NCI-H187 treated with DMSO at 0.1 percent for 48 hours (cell line): ENCODE measurements at places on chromosomes 4 and X.

DNA sequence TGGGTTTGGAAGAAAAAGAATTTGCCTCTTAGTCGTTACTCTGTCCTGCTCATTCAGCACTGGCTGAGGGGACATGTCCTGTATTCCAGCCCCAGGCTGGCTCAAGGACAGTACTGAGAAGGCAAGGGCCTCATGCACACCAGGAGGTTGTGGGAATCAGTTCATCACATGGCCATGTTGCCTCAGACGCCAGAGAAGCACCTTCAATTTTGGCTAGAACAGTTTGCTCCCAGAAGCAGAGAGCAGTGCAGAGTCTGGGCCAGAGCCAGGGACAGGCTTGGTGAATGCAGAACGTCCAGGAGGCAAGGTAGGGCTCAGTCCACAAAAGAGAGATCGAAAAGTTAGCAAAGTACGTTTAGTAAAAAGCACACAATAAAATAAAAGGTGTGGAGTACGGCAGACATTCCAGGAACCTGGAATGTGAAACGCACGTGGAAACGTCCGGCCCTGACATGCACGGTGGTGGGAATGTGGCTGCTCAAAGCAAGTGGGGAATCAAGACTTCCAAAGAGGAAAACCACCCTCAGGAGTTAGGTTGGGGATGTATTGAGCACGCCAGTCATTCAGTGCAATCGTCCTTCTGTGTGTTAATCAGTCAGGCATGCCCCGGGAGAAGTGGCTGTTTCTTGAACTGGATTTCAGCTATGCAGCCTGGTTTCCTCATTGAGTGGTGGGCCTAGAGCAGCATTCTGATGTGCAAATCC, 1.2 kb upstream of the SLC2A9 start:
- no peak for DNase-seq

DNA sequence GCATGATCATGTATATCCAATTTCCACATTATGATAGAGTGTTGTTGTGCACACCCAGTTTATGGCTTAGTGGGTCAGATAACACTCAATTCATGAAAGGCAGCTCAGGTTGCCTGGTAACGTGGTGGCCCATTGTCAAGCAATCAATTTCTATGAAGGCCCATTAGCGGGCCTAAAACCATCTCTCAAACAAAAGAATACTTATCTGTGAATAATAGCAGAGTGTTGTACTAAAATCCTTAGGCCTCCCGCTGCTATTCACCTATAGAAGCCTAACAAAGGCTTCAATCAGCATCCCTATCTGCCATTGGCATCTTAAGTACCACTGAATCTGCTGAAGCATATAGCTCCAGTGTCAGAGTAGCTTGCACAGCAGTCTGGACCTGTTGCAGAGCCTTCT, 849.6 kb upstream of the POU3F4 start:
- DNase-seq = no peak

- DNase-seq = no peak
Observed at GRCh38 chr4:135598151-135598550, 1396.6 kb upstream of the PABPC4L start.

- DNase-seq = no peak
Observed at GRCh38 chr4:146255463-146255862, 41.1 kb downstream of the REELD1 start.

DNA sequence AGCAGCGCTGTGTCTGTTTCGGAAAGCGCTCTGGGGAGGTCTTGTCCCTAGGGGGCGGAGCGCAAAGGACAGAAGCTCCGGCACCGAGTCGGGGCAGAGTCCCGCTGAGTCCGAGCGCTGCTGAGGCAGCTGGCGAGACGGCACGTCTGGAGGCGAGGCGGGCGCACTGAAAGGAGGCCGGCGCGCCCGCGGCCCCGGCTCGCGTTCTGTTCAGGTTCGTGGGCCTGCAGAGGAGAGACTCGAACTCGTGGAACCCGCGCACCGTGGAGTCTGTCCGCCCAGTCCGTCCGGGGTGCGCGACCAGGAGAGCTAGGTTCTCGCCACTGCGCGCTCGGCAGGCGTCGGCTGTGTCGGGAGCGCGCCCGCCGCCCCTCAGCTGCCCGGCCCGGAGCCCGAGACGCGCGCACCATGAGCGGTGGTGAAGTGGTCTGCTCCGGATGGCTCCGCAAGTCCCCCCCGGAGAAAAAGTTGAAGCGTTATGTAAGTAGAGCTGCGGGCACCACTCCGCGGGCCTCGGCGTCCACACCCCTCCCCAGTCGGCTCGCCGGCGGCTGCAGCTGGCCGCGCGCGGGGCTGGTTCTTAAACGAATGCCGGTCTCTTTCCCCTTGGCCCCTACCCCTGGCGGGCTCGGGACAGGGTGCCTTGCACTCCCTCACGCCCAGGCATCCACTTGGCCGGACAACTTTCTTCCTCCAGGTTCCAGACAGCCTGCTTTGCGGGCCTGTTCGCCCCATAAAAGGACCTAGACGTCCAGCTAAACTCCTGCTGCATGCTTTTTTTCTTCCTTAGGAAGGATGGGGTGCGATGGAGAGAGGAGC, at the start of gene GAB1:
Gene GAB1 (plus strand): TSS at position 96 of the 819 bp plus-strand sequence. CDS start 313 bp downstream, at position 409.
- DNase-seq = no peak

DNA sequence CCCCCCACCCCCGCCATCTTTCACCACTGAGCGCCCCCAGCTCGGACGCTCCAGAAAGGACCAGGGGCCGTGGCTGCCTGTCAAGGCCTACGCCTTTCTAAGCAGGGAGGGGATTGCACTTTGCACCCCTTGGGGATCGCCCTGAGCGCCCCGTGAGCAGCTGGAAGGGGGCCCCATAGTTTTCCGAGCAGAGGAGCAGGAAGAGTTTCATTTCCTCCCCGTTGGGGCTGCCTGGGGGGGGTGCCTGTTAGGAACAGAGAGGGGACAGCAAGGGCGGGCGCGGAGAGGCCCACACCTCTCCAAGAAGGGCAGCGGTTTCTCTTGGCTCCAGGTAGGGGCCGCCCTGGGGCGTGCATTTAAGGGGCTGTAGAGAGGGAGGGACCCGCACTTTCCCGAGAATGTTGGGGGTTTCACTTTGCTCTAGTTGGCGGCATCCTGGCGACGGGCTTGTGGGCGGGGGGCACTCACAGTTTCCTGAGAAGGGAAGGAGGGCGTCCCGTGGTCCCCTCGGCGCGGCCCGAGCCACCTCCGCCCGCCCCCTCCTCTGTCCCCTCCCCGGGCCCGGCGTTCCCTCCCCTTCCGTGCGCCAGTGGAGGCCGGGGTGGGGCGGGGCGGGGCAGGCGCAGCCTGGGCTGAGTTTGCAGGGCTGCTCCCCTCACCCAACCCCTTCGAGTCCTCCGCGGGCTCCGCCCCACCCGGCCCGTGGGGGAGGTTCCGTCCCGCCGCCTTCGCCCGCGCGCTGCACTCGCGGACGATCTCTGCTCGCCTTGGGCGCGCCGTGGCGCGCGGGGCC, 82.3 kb upstream of the CD99 start:
- DNase-seq = no peak

- DNase-seq = no peak
Observed at GRCh38 chr4:140926672-140927071, 170.5 kb upstream of the TBC1D9 start.

DNA sequence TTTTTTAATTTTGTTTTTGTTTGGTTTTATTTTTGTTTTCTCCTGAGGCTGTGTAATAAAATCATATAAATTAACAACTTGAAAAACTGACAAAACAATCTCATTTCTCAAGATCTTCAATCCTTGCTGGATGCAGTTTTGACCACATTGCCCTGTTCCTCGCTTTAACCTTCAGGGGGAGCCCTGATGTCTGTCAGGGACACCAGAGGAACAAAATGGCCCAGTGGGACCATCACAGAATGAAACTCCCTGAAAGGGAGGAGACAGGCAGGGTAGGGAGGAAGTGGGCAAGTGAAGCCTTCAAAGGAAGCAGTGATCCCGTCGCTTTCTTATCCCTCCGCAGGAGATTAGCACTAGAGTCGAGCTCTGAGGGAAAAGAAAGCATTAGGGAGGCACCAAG, 274.9 kb upstream of the LDB2 start:
- DNase-seq = no peak

- DNase-seq = no peak
Observed at GRCh38 chr4:55499495-55499894, 47.2 kb downstream of the CLOCK start.

GRCh38 chr4:142353149-142353738, 492.9 kb downstream of the INPP4B start:
- no peak for DNase-seq

GRCh38 chr4:8724436-8725070, 132.0 kb downstream of the CPZ start:
- DNase-seq = no peak

- DNase-seq = no peak
Observed at GRCh38 chr4:153724606-153725005, 35.2 kb downstream of the RNF175 start.

DNA sequence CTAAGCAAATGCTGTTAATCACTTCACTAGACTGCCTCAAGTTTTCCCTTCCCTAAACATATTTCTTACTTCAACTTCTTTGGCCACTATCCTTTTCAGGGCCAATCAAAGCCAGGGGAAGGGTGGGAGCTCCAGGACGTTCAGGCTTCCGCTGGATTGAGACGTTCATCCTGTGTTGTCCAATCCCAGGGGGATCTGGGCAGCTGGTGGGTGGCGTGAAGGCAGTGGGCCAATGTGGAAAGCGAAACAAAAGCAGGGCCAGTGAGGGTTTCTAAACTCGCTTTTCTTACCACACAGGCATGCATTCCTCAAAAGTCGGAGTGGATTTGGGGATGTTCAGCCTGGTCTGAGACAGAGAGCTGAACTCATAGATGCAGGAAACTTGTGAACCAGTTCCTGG, 7.6 kb downstream of the CXCL13 start:
- DNase-seq = no peak

- DNase-seq = no peak
Observed at GRCh38 chr4:157372154-157372553, 151.6 kb downstream of the GRIA2 start.

DNA sequence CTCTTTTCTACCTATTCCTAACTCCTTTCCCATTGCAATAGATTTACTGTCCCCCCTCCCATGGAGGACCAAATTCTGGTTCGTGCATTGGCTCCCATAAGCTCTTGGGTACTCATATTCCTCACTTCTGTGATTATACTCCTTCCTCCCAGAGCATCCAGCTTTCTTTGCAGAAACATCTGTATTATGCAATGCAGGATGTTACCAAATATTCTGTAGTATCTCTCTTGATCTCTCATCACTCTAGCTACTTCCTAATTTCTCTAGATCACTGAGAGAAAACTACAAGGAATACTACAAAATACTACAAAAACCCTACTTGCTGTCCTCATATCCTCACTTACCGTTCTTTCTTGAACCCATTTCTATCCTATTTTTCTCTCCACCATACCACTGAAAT, 395.9 kb upstream of the HS3ST1 start:
- no peak for DNase-seq

- DNase-seq = no peak
Observed at GRCh38 chr4:114488301-114488982, 110.2 kb upstream of the UGT8 start.

- DNase-seq = no peak
Observed at GRCh38 chr4:76691807-76692582, 205.9 kb downstream of the SOWAHB start.

GRCh38 chr4:78953769-78954666, 14.8 kb upstream of the PAQR3 start:
- DNase-seq = no peak

- no peak for DNase-seq
Observed at GRCh38 chr4:169158861-169159260, 111.9 kb downstream of the SH3RF1 start.

- DNase-seq = no peak
Observed at GRCh38 chr4:153594210-153594609, 89.9 kb upstream of the TLR2 start.

- no peak for DNase-seq
Observed at GRCh38 chrX:12583543-12583942, 207.7 kb upstream of the PRPS2 start.

- DNase-seq = no peak
Observed at GRCh38 chr4:182219411-182220056, 23.7 kb upstream of the TENM3 start.

DNA sequence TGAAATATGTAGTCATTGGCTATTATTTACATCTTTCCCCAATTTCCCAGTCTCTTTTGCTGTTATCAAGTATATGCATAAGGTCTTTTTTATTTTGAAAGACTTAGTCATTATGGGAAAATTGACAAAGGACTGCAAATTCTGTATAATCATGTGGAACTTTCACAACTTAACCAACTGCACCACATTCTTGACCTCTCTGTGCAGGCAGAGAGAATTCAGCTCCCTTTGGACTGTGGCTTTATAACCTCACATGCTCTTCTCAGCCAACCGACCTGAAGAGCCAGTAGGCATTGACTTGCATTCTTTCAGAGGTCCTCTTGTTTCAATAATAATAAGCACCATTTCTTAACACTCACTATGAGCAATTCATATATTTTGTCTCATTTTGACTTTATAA, 66.9 kb downstream of the ANXA3 start:
- no peak for DNase-seq

DNA sequence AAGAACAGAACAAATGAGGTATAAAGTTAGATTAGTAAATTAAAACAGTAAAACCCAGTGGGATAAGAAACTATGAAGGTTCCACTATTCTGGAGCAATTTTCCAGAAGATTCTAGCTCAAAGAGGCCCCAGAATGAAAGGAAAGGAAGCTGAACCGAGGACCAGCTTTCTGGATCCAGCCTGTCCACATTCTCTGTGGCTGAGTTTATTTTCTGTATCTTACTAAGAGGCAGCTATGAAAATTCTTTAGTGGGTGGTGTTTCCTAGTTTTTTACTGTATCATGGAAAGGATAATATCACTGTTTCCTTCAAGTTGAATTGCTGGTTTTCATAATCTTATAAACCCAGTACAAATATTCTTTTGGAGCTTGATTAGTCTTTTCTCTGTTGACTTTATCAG, 11.8 kb downstream of the DAPP1 start:
- no peak for DNase-seq

GRCh38 chr4:71442336-71442735, 103.5 kb downstream of the SLC4A4 start:
- DNase-seq = no peak

- DNase-seq = no peak
Observed at GRCh38 chr4:185254434-185254833, 45.0 kb downstream of the SNX25 start.

GRCh38 chrX:39149761-39150160, 348.5 kb downstream of the MID1IP1 start:
- no peak for DNase-seq

GRCh38 chr4:137454767-137455166, 77.5 kb downstream of the PCDH18 start:
- DNase-seq = no peak

DNA sequence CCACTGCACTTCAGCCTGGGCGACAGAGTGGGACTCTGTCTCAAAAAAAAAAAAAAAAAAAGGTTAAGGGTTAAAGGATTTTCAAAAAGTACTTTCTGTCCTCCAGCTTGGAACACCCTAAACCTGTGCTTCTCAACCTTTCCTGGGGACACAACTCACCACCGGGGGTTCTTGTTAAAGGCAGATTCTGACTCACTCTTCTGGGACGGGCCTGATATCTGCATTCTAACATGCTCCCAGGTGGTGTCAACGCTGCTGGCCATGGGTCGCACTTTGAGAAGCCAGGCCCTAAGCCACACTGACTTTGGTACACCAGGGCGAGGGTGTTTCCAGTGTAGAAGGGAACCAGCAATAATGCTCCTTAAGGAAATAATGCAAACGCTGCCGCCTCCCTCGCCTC, 46.1 kb downstream of the AFAP1 start:
- no peak for DNase-seq
